GM23338 (cell line): ENCODE measurements at places on chromosomes 4 and X. TPM values are rescaled to one million over a fixed set of nuclear protein-coding genes. Genes with fewer than 3 reads are reported as not detected.

DNA sequence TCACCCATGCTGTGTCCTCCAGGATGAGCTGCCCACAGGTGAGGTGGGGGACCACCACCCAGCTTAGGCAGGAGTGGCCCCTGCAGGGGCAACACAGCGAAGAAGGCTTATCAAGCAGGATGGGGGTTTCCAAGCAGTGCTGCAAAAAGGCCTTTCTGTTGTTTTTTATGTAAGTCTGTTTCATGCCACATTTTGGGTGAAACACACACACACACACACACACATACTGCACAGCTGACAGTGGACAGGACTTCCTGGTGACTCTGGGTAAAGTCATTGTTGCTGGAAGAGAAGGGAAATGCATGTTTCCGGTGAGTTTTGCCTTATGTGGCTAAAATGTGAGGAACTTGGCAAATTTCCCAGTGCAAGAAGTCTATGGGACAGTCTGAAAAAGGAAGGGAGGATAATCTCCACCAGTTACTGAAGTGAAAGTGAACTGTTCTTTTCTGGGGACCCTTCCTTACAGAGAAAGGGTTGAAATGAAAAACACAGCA is 119.2 kb downstream of the IRF2 start:
- no peak for DNase-seq

DNA sequence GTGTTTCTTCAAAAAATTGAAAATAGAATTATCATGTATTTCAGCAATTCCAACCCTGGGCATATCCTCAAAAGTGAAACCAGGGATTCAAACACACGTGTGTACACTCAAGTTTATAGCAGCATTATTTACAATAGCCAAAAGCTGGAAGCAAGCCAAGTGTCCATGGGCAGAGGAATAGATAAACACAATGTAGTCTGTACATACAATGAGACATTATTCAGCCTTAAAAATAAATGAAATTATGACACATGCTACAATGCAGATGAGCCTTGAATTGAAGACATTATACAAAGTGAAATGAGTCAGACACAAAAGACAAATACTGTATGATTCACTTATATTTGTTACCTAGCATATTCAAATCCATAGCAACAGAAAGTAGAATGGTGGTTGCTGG is 853.4 kb downstream of the STIM2 start:
- DNase-seq, result no peak

DNA sequence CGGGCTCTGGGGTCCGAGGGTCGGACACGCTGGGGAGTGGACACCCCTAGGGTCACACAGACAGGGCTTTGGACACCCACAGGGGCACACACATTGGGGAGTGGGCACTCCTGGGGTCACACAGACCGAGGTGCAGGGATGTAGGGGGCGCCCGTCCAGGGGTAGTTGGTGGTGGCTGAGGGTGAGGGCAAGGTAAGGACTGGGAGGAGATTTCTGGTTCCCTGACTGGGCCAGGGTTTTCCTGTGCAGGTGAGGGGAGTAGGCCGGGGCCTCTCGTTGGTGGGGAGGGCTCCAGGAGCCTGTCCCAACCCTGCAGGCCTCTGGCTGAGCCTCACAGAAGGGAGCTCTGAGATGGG is 21.9 kb upstream of the WDR45 start:
- DNase-seq, result peak; percentile 39

GRCh38 chr4:2083826-2084160 is 24.7 kb downstream of the NAT8L start:
- DNase-seq, result no peak

- no peak for DNase-seq
Measured at GRCh38 chrX:747176-747575, 116.6 kb downstream of the SHOX start.

GRCh38 chrX:143081231-143081630 is 55.5 kb downstream of the SPANXN4 start:
- DNase-seq, result no peak

DNA sequence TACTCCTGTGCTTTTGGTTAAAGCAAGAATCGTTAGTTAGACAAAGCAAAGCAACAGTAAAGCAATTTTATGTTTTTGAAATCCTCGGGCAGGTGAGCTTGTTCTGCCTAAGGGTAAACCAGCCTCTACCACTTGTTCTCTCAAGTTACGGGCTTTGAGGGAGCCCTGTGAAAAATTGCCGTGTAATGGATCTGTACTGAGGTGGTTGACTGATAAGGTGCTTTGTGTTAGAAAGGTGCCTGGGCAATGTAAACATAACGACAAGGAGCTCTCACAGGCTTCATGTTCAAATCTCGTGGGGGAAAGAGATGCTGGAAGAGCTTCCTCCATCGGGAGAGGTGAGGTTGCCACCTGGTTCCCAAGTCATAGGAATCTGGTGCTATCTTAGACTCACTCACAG is 111.8 kb downstream of the TRAPPC11 start:
- DNase-seq, result no peak

The STBD1 gene
- total RNA-seq, result 2.6 and 3.8 TPM in 2 replicates

DNA sequence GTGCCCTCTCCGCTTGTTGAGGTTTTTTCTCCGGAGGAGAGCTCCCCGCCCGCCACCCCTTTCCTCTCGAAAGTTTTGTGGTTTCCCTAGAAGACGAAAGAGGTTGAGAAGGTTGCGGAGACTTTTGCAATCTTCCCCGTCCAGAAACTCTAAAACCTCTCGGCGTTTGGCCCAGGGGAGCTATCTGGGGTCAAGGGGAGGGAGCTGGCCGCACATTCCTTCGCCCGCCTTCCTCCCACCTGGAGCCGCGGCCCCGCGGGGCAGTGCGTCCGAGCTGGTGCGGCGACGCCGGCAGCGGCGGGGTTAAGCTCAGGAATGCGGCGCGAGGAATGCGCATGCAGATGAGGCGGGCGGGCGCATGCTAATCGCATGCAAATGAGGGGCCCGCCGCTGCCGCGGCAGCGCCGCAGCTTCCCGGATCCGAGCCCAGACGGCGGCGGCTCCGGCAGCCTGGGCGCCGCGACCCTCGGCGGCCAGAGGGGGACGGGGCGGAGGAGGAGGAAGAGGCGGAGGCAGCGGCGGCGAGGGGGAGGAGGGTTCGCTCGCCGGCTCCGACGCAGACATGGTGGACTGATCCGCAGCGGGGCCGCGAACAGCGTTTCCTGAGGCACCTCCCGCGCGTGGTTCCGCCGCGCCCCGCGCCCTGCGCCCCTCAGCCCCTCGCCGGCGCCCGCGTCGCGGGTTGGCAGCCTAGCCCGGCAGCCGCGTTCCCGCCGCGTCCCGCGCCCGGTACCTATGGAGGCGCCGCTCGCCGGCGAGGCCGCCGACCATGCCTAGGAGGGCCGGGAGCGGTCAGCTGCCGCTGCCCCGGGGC is at the start of gene WWC2:
Gene WWC2, plus strand, starts transcription at position 535 of the 814 bp plus-strand sequence. Its CDS starts 235 bp downstream, at position 770.
- peak; percentile 98 for DNase-seq

The RPA4 gene
- total RNA-seq, result 0.47 and 1.4 TPM in 2 replicates

- no peak for DNase-seq
Measured at GRCh38 chr4:1090465-1091440, 22.6 kb downstream of the RNF212 start.

The ARAP2 gene
- 0.39 and 4.8 TPM in 2 replicates for total RNA-seq

DNA sequence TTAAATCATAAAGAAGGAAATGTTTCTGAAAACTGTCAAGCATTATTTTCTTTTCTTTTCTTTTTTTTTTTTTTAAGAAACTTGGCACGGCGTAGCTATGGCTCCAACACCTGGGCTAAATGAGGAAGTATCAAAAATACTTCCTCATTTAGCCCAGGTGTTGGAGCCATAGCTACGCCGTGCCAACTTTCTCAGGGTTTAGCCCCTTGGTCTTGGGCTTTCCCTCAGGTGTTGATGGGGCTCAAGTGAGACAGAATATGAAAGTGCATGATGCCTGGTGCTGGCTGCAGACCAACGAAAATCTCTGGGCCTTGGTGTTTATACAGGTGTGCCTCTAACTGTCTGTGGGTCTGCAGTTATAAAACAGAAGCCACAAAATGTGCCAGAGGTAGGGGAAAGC is 132.7 kb downstream of the ARHGAP24 start:
- DNase-seq, result no peak

DNA sequence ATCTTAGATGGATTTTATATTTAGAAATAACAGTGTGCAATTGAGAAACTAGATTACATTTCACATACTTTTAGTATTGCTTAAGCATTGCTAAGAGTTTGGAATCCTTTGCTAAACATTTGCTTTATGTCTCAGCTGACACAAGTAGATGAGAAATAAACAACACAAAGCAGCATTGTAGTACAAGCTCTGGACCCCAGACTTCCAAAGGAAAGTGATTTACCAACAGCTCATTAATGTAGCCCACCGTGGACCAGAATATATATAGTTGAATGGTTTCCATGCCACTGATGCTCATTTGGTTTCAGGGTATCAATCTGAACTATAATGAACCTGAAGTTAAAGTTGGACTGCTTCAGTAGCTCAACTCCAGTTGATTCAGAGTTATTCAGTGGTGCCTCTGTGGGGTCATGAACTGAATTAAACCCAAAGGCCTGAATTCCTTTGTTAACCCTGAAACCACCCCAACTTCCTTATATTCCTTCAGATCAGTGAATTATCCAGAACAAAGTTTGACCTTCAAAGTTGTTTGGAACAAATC is 132.1 kb upstream of the NEIL3 start:
- DNase-seq, result no peak

DNA sequence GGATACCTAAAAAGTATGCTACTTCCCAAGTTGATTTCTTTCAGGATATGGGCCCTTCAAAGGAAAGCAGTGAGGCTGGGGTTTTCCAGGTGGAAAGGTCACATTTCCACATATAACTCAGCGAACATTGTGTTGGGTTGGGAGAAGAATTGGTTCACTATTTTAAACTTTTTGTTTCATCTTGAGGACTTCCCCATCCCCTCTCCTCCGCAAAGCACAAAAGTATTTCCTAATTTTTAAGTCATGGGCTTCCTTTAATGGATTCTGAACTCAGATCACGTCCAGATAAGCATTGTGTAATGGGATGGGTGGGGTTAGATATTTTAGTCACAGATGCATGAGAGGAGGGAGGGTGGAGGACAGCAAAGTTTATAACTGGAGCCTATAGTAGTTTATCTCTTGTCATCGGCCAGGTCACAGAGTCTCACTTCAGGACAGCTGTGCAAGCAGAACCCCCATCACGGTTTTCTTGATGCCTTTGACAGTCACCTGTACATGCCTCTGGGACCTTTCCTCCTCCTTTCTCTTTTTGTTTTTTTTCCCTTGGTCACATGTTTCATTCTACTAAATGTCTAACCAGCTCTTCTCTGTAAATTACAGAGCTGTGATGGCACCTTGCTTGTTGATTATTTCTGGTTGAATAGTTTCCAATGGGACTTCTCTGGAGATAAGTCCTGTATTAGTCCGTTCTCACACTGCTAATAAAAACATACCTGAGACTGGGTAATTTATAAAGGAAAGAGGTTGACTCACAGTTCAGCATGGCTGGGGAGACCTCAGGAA is 115.4 kb downstream of the PTTG2 start:
- DNase-seq, result no peak

DNA sequence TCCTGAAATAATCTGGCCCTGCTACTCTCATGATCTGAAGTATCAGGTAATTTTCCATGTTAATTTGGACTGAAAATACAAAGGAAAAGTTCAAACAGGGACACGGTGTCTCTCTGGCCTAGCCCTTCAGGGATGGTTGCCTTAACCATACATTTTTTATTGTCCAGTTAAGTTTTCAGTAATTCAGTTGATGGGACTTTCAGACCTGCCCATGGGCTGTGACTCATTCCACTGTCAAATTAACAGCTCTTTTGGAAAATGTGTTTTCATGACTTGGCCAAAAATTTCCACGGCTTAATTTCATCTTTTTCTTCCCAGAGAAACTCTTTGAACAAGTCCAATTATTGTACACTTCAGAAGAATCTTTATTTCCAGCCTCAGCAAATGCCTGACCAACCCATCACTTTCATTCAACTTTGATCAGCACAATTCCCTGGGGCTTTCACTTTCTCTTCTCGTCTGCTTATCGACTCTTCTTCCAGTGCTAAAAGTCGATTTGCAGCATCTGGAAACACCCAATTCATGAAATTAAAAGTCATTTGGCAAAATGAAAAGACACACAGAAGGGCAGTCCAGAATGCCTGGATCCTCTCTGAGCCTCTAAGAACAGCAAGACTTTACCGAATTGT is 293.9 kb downstream of the RAB28 start:
- DNase-seq, result no peak

- no peak for DNase-seq
Measured at GRCh38 chr4:102143433-102143832, 201.8 kb downstream of the SLC39A8 start.

DNA sequence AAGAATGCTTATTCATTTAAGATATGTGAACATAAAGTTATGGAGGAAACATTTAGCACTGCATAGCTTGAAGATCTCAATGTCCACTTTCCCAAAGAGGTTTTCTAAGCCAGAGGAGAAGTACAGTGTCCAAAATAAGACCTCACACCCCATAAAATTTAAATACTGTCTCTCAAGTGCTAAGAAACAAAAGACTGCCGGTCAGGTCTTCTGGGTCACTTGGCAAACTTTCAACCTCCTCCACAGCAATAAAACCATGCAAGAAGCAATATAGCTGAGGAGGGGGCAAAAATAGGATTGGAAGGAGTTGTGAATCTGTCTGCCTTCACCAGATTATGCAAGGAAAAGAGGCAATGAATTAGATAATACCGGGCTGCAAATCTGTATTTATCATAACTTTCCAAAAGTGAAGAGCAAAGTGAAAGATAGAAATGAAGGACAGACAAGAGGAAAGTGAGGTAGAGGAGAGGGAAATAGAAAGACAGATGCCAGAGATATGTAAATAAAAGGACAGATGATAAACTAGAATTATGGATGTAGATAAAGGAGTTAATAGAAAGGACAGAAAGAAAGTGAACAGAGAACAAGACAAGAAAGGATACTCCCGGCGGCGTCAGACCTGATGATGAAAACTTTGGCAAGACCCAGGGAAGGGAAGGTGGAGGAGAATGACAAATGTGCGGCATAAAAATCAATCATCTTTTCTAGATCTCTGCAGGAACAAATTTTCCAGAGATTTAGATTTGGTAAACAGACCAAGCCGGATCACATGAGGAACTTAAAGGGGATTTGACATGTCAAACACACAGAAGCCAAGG is 152.7 kb upstream of the FAM241A start:
- no peak for DNase-seq

GRCh38 chrX:96568071-96568470 is 116.6 kb upstream of the DIAPH2 start:
- no peak for DNase-seq

- DNase-seq, result no peak
Measured at GRCh38 chrX:24643116-24643515, 4.0 kb downstream of the PCYT1B start.

The SYNPO2 gene
- 3.1 and 3.4 TPM in 2 replicates for total RNA-seq

The CT45A2 gene
- total RNA-seq, result not detected in 2 replicates

GRCh38 chrX:132488819-132489577 is at the start of gene MBNL3:
TSS of gene MBNL3 (minus strand) at chrX:132489038. CDS start at chrX:132439611, 49,427 bp downstream.
- peak; percentile 64 for DNase-seq

The CYLC1 gene
- not detected in 2 replicates for total RNA-seq
